ENCODE measurements at places on chromosomes 6 and 20. TPM values are rescaled to one million over a fixed set of nuclear protein-coding genes. Genes with fewer than 3 reads are reported as not detected.

- ATAC-seq, result no peak
These were observed 38.7 kb downstream of the RGS17 start for GRCh38 chr6:153092082-153093013.

The PPP1R3G gene
- total RNA-seq, result 2.0 TPM

The GGTLC1 gene
- total RNA-seq, result not detected

DNA sequence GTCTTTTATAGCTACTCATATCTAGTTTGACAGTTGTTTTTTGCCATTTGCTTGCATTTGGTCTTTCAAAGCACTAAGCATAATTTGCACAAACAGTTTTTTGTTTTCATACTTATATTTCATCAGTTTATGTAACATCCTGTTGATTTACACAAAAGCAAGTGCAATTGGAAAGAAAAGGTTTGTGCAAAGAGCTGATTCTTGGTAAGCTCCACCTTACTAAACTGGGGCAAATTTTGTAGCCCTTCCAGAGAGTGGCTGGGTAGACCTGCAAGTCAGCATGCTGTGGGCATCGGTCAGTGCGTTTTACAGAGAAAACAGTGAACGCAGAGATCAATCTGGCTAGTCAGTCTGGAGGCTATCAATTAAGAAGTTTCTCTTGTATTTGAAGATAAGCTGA lies 34.5 kb downstream of the TXLNB start:
- no peak for ATAC-seq

The MED20 gene
- total RNA-seq, result 15.6 TPM
